Activated T-helper 9 cell treated with anti-CD3 and anti-CD28 coated beads, Interleukin-2, amount 50 U/mL, for 16 hours (primary cell): ENCODE measurements at places on chromosomes 11 and 22.
A peak's percentile ranks its signal among the peaks of the same experiment; 100 is the strongest.

GRCh38 chr11:75800728-75801361 lies 14.2 kb upstream of the UVRAG start:
- no peak for DNase-seq

GRCh38 chr11:110776081-110776480 lies 63.8 kb upstream of the ARHGAP20 start:
- DNase-seq, result no peak

- peak; percentile 90 for DNase-seq
Observed at GRCh38 chr22:50469377-50470305, 5.2 kb downstream of the SBF1 start.

DNA sequence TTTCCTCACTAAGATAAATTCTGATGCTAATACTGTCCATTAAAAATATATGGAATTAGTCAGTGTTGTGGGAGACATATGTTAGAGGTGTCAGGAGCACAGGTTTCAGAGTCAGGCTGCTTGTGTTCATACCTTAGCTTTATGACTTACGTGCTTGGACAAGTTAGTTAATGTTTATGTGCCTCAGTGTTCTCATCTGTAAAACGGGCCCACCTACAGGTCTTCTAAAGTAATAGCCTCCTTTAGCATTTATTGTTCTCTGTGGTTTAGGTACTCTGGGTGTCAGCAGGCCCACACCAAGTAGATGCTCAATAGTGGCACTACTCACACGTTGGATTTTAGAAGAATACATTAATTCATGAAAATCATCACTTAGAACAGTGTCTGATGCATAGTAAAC lies 308.7 kb upstream of the ZC3H12C start:
- DNase-seq, result no peak

- DNase-seq, result peak; percentile 60
Observed at GRCh38 chr11:46295312-46296058, 18.0 kb downstream of the CREB3L1 start.

- no peak for DNase-seq
Observed at GRCh38 chr22:47571616-47572015, 809.2 kb downstream of the TBC1D22A start.

DNA sequence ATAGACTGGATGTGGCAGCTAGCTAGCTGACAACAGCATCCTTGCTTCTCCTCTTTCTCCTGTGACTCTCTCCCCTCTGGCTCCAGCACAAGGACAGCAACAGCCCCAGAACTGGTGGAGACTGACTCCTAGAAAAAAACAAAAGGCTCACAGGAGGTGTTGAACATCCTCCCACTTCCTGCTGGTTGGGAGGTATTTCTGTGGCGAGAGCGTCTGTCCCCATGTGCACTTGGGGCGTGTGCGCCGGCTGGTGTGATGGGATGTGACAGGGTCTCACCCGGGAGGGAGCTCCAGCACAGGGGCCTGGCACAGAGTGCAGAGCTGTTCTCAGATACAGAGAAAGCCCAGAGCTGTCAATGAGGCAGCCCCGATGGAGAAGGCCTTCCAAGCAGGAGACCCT lies 107.2 kb upstream of the E2F8 start:
- DNase-seq, result no peak

- DNase-seq, result no peak
Observed at GRCh38 chr11:69240332-69241074, 53.5 kb upstream of the MYEOV start.
